ENCODE measurements at places on chromosomes 11 and 22.

DNA sequence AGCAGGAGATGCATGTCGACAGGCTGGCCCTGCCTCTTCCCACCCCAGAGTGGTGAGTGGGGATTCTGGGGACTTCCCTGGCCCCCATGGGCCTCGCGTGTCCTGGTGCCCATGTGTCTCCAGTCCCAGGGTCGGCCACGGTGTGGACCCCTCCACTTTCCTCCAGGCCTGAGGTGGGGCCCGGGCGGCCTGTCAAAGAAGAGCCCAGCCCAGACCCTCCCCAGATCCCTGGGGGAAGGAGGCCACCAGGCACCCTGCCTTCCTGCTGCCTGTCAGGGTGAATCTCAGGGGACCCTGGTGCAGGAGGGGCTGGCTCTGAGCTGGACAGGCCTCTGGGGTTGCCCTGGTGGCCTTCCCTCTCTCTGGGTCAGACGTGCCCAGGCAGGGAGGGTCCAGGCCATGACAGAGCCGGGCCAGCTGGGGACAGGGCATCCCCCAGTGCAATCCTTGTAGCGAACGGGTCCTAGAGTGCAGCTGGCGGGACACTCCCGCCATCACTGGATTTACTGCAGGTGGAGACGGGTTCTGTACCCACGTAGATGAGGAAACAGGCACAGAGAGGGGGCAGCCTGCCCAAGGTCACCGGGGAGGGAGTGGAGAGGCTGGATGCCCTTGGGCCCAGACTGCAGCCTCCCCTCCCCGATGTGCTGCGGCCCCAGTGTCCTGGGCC is 13.5 kb upstream of the MUC6 start:
- DNase-seq, result no peak

- DNase-seq, result no peak
Measured at GRCh38 chr22:39988386-39989114, 6.2 kb upstream of the FAM83F start.

DNA sequence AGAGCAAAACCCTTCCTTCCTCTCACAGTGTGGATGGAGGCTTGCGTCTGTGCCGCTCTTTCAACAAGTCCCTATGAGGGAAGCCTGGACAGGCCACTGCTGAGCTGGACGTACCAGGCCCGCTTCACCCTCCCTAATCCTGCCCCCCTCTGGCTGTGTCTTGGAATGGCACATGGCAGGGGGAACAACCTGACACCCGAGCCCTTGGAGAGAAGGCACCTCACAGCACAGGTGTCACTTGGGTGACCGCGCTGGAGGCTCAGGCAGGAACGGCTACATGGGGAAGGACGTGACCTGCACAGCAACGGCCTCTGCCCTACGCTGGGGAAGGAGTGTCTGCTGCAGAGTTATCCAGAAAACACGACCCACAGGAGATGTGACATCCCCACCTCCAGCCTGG is 11.0 kb downstream of the CARS1 start:
- no peak for DNase-seq

DNA sequence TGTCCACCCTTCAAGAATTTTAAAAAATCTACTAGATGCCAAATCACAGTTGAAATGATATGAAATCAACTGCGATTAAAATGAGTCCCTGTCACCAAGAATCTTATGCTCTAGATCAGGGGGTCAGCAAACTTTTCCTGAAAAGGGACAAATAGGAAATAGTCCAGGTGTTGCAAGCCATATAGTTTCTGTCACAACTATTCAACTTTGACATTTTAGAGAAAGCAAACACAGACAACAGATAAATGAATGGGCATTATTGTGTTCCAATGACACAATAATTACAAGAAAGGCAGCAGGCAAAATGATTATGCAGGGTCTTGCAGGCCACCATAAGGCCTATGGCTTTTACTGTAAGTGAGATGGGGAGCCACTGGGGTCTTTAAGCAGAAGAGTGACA is 58.6 kb downstream of the IMMP1L start:
- DNase-seq, result no peak

- no peak for DNase-seq
Measured at GRCh38 chr11:4071914-4072313, 22.7 kb upstream of the RRM1 start.

GRCh38 chr11:92855607-92856405 is 113.6 kb upstream of the MTNR1B start:
- DNase-seq, result no peak

GRCh38 chr11:109135627-109136026 is 286.4 kb upstream of the C11orf87 start:
- DNase-seq, result no peak

Data from T-helper 22 cell (primary cell).